ENCODE measurements at places on chromosomes 5 and 9. TPM values are rescaled to one million over a fixed set of nuclear protein-coding genes. Genes with fewer than 3 reads are reported as not detected.

The SECISBP2 gene
- polyA plus RNA-seq: 43.1 TPM

The STC2 gene
- 5.3 TPM for polyA plus RNA-seq

The SH2D3C gene
- polyA plus RNA-seq: 28.2 TPM

The CCL27 gene
- polyA plus RNA-seq: 0.67 TPM

Data from hindlimb muscle (tissue), 1 donor.